ENCODE measurements at places on chromosomes 4 and X.
A peak's percentile ranks its signal among the peaks of the same experiment; 100 is the strongest.

GRCh38 chr4:124484008-124484407, 228.5 kb downstream of the ANKRD50 start:
- H3K36me3 ChIP-seq, result peaks cover 1% of the 10 kb centered on the region
- no peak overlapping the region for H3K27ac ChIP-seq
- no peak overlapping the region for H3K4me3 ChIP-seq
- no peak for DNase-seq

- peak within 1 kb of the TSS; percentile 11 for H3K4me3 ChIP-seq
- H3K27ac ChIP-seq, result no peak within 1 kb of the TSS
- peak; percentile 79 for DNase-seq
These were observed at the start of gene PRDM8 for GRCh38 chr4:80196922-80197573. PRDM8 (plus strand) TSS chr4:80197503; CDS start chr4:80200081, 2,578 bp downstream.

GRCh38 chrX:136574548-136574947, 42.5 kb downstream of the VGLL1 start:
- no peaks in the 10 kb centered on the region for H3K4me1 ChIP-seq
- H3K4me3 ChIP-seq, result no peak overlapping the region

GRCh38 chr4:41885456-41885855, 49.8 kb upstream of the TMEM33 start:
- no peak overlapping the region for H3K27ac ChIP-seq
- no peak for DNase-seq
- no peaks in the 10 kb centered on the region for H3K27me3 ChIP-seq
- no peak overlapping the region for H3K4me3 ChIP-seq
- no peaks in the 10 kb centered on the region for H3K36me3 ChIP-seq

DNA sequence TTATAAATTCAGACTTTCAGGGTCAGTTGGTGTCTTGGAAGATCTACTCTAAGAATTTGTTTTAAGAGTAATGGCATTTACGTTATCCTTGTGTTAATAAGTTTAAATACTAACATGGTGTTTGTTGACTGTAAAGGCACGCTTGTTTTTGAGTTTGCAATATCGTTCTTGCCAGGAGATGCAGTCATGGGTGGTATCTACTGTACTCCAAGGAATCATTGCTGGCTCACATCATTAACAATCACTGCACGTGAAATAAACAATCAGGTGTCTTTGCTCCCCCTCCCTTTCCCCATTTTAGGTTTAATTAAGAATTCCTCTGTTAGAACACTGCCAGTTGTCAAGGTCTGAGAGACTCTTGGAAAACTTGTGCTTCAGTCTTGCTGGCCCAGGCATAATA, 1.6 kb downstream of the HHIP start:
- DNase-seq, result no peak
- H3K27ac ChIP-seq, result no peak overlapping the region
- no peaks in the 10 kb centered on the region for H3K36me3 ChIP-seq
- H3K4me3 ChIP-seq, result no peak overlapping the region
- no peaks in the 10 kb centered on the region for H3K4me1 ChIP-seq
